Stimulated activated CD8-positive, alpha-beta memory T cell treated with anti-CD3 and anti-CD28 coated beads, Interleukin-4, amount 100 ng/mL, for 1 hour (primary cell): ENCODE measurements at places on chromosomes 16 and 17.

DNA sequence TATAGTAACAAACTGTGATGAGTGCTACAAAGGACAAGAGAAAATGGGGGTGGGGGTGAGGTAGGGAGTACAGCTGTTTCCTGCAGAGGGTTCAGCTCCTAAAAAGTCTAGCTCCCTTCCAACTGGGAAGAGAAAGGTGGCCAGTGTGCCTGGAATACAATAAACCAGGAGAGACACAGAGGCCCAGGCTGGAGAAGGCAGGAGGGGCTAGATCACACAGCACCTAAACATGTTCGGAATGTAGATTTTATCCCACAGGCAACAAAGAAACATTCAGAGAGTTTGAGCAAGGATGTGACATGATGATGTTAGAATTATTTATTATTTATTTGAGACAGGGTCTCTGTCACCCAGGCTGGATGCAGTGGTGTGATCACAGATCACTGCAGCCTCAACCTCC, 10.2 kb downstream of the TEX2 start:
- DNase-seq = no peak

- DNase-seq = peak; percentile 18
Observed at GRCh38 chr17:59963738-59964481, 630 bp downstream of the RNFT1 start.

GRCh38 chr17:64158406-64158805, 28.5 kb upstream of the ERN1 start:
- no peak for DNase-seq

DNA sequence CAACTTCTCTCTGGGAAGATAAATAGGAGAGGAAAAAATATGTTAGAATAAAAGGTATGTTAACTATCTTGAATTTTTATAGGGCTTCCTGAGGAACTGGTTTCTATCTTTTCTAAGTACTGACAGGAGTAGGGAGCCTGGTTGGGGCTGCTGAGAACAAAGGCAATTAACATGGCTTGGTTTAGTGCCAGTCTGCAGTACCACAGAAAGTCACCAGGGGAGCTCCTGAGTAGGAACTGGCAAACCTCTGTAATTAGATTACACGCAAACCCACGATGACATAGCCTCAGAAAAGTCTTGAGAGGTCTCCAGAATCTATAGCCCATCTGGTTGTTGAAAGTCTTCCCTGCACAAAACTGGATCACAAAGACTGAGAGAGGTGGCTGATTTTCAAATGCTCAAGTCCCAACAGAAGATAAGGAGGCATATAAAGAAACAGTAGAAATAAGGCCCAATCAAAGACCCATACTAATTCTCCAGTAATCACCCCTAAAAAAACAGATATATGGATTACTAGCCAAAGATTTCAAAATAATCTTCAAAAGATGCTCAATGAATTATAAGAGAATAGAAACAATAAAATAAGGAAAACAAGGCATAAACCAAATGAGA, 11.7 kb upstream of the CNTNAP4 start:
- DNase-seq = no peak

DNA sequence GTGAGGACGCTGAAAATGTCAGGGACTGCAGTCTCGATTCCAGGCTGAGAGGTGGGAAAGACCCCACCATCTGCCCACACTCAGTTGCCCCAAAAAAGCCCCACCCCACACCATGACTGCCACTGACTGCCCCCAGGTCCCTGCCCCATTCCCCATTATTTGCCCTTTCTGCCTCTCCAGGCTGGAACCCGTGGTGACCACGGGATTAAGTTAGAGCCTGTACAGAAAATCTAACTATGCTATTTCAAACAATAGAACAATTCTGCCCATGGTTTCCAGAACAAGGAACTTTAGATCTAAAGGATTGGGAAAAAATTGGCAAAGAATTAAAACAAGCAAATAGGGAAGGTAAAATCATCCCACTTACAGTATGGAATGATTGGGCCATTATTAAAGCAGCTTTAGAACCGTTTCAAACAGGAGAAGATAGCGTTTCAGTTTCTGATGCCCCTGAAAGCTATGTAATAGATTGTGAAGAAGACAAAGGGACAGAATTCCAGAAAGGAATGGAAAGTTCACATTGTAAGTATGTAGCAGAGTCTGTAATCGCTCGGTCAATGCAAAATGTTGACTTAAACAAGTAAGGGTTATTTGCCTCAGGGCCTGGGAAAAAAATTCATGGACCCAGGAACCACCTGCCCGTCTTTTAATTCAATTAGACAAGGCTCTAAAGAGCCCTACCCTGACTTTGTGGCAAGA, 14.4 kb downstream of the FLYWCH1 start:
- DNase-seq = no peak

DNA sequence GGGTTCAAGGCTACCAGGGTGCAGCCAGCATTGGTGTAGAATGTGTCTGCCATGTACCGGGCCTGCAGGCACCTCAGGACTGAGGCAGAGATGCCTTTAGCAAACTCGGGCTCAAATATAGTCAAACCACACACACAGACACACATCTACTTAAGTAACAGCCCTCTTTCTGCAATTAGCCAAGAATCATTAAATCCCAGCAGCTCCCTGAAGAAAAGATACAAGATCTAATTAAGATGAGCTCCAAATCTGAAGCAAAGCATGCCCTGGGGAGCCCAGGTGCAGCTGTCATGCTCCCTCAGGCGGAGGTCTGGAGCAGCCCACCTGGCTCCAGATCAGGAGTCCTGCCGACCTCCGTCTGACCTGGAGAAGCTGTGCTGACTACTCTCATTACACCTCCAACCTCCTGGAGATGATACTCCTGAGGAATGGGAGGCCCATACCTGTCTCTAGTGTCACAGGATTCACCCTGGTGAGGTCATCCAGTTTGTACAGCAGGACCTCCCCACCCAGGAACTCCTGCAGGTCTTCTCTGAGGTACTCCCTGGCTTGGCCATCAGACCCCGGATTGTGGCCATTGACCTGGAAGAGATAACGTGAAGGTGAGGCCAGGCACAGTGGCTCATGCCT, 6.9 kb downstream of the MYO19 start:
- DNase-seq = no peak

DNA sequence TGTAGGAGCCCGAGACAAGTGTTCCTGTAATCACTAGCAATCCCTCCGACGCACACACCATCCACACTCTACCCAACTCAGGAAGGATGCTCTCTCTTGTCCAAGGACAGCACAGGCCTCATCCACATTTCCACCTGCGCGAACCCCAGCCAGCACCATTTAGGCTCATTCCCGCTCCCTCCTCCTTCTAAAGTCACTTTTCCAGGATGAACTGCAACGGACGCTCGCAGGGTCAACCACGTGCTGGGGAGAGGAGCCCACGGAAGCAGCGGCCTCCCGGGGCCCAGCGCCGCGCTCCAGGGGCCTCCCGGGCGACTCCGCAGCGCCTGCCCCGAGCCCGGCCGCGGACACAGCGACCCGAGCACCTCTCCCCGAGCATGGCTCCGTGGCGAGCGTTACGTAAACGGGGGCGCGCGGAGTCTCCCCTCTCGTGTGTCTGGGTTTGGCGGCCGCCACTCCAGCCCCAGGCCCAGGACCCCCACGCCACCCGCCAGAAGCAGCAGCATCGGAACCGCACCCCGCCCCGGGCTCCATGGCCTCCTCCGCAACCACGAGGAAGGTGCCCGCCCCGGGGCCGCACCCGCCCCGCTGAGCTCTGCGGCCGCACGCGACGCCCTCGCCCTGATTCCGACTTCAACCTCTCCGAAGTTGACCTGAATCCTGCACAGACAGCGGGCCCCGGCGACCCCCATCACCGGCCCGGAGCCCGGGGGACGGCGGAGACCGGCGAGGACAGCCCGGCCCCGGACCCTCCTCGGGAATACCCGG, 668 bp downstream of the USP36 start:
- DNase-seq = no peak

- no peak for DNase-seq
Observed at GRCh38 chr17:40526668-40527067, 25.2 kb upstream of the TNS4 start.

- no peak for DNase-seq
Observed at GRCh38 chr16:29854520-29855100, 8.4 kb downstream of the CDIPT start.

DNA sequence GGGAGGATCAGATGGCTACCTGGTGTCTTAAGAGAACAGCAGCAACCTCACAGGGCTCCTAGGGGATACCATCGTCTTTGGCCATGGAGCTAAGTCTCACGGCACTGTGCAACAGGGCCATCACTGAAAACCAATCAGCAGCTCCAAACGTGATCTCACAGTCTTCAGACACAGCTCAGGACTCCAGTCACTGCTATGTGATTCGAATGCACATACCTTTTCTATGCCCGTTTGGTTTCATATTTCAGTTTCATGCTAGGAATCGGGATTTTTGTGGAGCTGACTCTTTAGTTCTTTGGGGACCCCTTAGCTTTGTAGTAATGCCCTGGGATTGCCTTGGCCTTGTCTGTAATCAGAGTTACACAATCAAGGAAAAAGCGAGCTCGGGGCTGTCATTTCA, 162.8 kb upstream of the CDH11 start:
- no peak for DNase-seq

GRCh38 chr16:29816694-29817441, 916 bp downstream of the PAGR1 start:
- no peak for DNase-seq

- no peak for DNase-seq
Observed at GRCh38 chr17:49312722-49313121, 49.3 kb downstream of the ZNF652 start.

GRCh38 chr16:54148974-54149373, 137.6 kb downstream of the IRX3 start:
- DNase-seq = no peak
